Spinal cord (tissue), 10 donors: ENCODE measurements at places on chromosomes 2 and 18. TPM values are rescaled to one million over a fixed set of nuclear protein-coding genes. Genes with fewer than 3 reads are reported as not detected.

The CD226 gene
- total RNA-seq: 2.2 TPM

The TTN gene
- 4.5 TPM for total RNA-seq

The COBLL1 gene
- total RNA-seq: 31.3 TPM

The COL5A2 gene
- 387 TPM for total RNA-seq

The PSME4 gene
- total RNA-seq: 50.5 TPM

The ACKR3 gene
- 52.0 TPM for total RNA-seq

The CBLN2 gene
- total RNA-seq: 20.0 TPM

The ELMOD3 gene
- 17.4 TPM for total RNA-seq

The TMEM17 gene
- total RNA-seq: 8.7 TPM

The NR4A2 gene
- total RNA-seq: 6.4 TPM

The MC5R gene
- 0.30 TPM for total RNA-seq

The SULT1C4 gene
- total RNA-seq: 36.7 TPM

The TMEM169 gene
- total RNA-seq: 7.7 TPM

The PROC gene
- 2.5 TPM for total RNA-seq

The GPAT2 gene
- total RNA-seq: 0.79 TPM

The NGEF gene
- 15.4 TPM for total RNA-seq

The GNLY gene
- 0.40 TPM for total RNA-seq

The SCN3A gene
- total RNA-seq: 91.1 TPM

The ALKAL2 gene
- 3.4 TPM for total RNA-seq

The RTP5 gene
- total RNA-seq: 5.3 TPM

The FAM228A gene
- total RNA-seq: 0.88 TPM

The MAB21L4 gene
- total RNA-seq: not detected

The CROCC2 gene
- 0.30 TPM for total RNA-seq

The CCDC150 gene
- total RNA-seq: 7.8 TPM

The FRZB gene
- total RNA-seq: 68.5 TPM
